ENCODE measurements at places on chromosomes 7 and 10.

DNA sequence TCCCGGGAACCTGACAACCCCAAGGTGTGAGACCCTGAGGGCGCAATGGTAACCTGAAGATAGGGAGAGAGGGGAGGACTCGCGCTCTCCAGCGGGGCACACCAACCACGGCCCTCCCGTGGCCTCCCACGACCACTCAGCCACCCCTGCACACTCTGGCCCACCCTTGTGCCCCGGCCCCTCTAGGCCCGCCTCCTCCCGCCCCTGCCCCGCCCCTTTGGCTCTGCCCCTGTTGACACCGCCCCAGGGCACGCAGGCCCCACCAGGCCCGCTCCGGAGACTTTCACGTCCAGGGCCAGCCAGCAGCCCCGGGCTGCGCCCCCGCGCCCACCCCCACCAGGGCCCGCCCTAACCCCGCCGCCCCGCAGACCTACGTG, 10.9 kb downstream of the ATG9B start:
- no peak for DNase-seq

DNA sequence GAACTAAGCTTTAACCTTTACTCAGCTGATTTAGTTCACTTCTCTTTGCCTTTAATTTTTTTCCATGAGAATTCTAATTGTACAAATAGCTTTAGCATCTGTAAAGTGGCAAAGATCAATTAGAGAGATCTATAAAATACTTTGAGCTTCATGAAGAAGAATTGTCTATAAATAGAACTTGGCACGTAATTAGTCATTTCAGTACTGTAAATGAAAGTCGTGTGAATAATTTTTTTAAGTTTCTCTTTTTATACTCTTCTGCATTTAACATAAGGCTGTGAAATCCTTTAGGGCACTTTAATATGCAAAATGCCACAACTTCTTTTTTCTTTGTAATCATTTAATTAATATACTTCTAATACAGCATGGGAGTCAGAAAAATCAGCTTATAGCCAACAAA, 177.8 kb downstream of the CSTF2T start:
- DNase-seq, result no peak

GRCh38 chr10:11488126-11488525, 123.3 kb downstream of the USP6NL start:
- no peak for DNase-seq

DNA sequence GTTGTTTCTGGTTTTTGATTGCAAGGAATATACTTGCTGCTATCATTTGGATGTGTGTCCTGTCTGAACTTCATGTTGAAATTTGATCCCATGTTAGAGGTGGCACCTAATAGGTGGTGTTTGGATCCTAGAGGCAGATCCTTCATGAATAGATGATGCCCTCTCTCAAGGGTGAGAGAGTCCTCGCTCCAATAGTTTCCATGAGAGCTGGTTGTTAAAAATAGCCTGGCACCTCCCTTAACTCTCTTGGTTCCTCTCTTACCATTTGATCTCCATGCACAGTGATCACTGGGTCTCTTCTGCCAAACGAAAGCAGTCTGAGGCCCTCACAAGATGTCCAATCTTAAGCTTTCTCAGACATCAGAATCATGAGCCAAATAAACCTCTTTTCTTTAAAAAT, 49.0 kb upstream of the ZNF248 start:
- DNase-seq, result no peak

GRCh38 chr10:74991435-74991834, 120.0 kb upstream of the SAMD8 start:
- DNase-seq, result peak; percentile 53

Data from mammary epithelial cell (primary cell).